Activated CD4-positive, alpha-beta T cell treated with anti-CD3 and anti-CD28 coated beads, Interleukin-2, amount 50 U/mL, for 16 hours (primary cell): ENCODE measurements at places on chromosomes 3 and 15.

- peak; percentile 71 for DNase-seq
These were observed 21.3 kb downstream of the LRIG1 start for GRCh38 chr3:66479532-66479947.

DNA sequence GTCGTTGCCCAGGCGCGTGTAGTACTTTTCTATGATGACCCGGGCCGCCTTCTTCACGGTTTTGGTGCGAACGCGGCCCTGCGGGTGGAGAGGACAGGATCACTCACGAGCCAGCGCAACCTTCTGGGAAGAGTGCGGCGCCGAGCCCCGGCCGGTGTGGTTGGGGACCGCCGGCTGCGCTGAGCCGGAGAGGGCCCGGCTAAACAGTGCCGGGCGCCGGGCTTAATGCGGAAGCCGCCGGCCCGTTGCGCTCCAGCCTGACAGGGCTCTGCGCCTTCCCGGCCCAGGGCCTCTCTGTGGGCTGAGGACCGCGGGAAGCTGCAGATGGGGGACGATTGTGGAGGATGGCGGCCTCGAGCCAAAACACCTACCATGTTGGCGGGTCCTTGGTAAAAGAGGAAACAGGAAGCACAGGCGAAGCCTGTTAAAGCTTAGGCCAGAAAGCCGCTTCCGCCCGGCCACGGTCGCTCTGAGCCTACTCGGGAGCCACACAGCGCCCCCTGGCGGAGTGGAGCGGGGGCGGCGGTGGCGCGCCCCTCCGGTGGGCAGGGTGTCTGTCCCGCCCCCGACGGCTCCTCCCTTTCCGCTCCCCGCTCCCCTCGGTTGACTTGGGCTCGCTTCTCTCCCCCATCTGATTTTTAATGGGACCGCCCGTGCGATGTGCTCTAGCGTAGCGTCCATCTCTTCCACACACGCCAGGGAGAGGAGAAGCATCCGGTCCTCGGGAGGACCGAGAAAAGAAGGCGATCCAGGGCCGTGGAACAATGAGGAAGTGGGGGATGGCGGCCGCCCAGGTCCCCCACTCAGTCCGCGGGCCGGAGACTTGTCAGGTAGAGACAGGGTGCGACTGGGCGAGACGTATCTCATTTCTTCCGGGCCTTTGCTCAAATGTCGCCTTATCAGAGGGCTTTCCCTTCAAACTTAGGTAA, at the start of gene RPS17:
TSS of gene RPS17 (minus strand) at position 403 of the 929 bp plus-strand sequence. CDS start at position 374, 29 bp downstream.
- DNase-seq = peak; percentile 97

DNA sequence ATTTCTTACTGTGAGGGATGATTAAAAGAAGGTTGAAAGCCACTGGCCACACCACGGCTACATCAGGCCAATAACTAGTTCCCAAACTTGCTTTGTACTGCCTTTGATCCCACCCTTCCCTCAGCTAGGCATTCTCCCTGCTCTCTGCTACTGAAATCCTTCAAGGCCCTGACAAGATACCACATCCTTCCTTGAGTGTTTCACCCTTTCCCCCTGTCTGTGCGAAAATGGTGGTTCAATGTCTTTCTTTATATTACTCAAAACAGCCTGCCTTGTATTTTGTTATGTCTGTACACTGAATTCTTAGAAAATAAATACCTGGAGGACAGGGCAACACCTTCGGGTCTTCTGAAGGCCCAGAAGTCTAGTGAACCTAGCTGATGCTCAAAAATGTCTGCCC, 932 bp upstream of the VPS8 start:
- DNase-seq = peak; percentile 76

GRCh38 chr3:28989646-28990089, 291.2 kb upstream of the RBMS3 start:
- DNase-seq = peak; percentile 23

DNA sequence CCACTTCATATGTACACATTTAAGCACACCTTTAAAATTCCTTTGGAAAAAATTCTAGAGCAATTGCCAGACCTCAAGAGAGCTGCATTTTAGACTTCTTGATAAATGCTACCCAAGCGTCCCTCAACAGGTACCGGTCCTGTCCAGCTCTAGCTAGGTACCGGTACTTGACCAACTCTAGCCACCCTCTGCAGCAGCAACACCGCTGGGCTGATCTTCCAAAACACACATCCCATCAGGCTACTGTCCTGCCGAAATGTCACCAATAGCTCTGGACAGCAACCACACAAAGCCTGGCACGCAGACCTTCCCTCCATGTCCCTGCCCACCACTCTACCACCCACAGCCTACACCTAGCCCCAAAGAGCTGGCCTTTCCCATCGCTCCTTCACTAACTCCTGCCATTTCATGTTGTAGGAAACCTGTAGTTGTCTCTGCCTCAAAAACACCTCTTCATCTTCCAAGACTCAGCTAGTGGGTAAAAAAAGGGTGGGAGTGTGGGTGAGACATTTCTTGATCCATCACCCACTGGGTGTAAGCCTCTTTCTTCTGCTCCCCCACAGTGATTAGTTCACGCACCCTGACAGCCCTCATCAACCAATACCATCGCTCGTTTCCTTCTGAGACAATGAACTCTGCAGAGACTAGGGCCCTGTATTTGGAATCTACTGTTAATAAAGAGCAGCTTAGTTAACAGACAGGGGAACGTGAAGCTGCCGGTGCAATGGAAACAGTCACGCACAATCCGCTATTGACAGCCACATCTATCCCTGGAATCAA, 6.8 kb downstream of the CHSY1 start:
- DNase-seq = no peak

GRCh38 chr3:127152684-127153505, 40.0 kb upstream of the PRR23E start:
- DNase-seq = no peak

DNA sequence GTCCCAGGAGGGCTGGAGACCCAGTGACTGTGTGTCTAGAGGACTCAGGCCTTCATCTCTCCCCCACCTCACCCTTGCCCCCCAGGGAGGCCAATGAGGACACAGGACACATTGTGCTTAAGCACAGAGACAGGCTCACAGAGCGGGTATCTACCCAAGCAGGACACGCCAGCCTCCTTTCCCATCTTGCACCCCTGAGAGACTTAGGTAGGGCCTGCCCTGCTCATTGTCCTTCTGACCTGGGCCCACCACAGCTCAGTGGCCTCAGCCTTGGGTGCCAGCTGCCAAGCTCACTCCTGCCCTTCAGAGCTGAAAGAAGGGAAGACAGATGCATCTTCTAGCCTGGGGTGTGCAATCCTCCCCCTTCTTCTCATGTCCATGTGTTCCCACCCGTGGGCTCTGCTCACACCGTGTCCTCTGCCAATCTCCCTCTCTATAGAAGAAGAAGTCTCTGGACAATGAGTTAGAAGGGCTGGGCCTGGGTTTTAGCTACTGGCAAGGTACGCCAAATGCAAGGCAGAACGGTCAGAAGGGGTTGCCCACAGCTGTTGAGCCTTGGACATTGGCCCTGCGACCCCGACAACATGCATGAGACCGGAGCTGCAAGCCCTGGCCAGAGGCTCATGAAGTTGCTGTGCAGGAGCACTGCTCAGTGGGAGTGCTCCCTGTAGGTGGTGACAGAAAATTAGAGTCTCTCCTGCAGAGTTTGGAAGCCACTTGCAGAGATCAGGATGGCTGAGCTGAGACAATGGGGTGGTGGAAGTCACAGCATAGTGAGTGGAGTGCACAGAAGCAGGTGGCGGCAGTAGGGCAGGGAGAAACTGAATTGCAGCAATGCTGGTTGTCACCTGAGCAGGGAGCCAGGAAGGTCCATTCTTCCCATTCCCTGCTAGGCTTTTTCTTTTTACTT, 32.8 kb downstream of the ACSBG1 start:
- no peak for DNase-seq

- no peak for DNase-seq
These were observed 10.9 kb upstream of the CHAC1 start for GRCh38 chr15:40942337-40942854.

DNA sequence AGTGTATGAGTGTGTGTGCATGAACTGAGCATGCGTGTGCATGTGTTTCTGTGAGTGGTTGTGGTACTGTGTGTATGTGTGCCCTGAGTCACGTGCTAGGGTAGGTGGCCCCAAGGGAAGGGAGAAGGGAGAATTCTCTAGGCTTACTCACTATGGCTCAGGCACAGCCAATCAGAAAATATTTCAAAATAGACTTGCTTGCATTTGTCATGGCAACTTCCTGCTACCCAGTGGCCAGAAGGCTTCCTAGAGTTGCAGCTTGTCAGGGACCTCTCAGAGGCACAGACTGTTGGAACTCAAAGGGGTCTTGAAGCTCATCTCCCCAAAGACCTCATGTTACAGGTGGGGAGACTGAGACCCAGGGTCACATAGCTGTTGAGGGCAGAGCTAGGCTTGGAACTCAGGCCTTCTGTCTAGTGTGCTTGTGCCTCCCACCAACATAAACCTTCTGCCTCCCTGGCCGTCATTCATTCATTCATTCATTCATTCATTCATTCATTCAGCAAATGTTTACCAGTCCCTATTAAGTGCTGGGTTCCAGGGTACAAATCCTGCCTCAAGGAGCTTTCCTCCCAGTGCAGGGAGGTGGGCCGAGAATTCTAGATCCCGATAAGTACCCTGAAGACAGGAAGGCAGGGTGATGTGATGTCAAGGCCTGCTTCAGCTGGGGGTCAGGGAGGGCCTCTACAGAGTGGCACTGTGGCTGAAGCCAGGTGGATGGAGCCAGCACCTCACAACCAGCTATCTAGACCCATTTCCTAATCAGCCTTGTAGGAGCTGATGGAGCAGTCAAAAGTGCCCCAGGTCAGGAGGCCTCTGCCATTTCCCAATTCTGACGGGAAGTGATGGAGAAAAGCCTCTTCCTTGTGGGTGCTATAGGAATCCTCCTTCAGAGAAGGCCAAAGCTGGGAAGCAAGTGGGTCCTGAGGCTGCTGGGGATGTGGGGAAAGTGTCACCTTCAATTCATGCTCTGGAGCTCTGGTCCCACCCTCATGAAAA, 10.9 kb upstream of the RFT1 start:
- no peak for DNase-seq

- no peak for DNase-seq
These were observed 18.3 kb downstream of the EHD4 start for GRCh38 chr15:41954036-41954435.

GRCh38 chr15:82298520-82298919, 35.9 kb downstream of the SAXO2 start:
- DNase-seq = peak; percentile 43

- DNase-seq = no peak
These were observed 18.1 kb downstream of the FAM81A start for GRCh38 chr15:59456114-59456513.

DNA sequence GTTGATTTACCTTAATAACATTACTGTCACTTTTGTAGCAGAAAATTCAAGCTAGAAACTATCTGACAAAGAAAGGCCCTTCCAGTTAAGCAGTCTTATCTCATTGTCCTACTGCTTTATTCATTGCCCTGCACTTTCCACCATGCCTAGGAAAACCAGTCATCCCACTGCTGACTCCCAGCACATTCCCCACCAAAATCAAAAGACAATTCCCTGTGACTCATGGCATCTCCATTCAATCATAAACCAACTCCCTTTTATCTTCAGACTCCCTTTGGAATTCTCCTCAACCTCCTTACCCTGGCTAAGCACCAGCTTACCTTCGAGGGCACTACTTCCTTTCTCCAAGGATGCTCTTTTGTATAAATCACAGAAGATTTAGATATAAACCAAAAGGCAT, 184.3 kb downstream of the PLCH1 start:
- no peak for DNase-seq

- DNase-seq = peak; percentile 58
These were observed 59.7 kb upstream of the KBTBD8 start for GRCh38 chr3:66938338-66938963.

- no peak for DNase-seq
These were observed 9.0 kb upstream of the PIK3R4 start for GRCh38 chr3:130755666-130756065.

DNA sequence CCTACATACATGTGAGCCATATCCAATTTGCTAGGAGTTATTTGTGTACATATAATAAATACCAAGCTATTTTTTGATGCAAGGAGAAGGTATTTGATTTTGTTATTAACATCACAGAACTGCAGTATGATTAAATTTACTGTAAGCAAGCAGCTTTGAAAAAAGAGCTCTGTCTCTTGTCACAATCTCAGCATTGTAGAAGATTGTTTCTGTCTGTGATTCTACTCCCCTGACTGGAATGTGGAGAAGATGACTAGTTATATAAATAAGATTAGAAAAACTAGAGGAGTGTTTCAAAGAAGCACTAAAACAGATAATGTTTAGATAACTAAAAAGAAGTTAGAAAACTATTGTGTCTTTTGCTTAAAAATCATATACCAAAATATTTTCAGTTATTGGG, 17.1 kb upstream of the DCBLD2 start:
- no peak for DNase-seq

GRCh38 chr15:82985688-82986441, at the start of gene RAMAC:
Gene RAMAC, plus strand, starts transcription at chr15:82986210. Its CDS starts 2,809 bp downstream, at chr15:82989019.
- DNase-seq = peak; percentile 93

GRCh38 chr3:138829886-138830510, 4.7 kb downstream of the PIK3CB start:
- DNase-seq = no peak

DNA sequence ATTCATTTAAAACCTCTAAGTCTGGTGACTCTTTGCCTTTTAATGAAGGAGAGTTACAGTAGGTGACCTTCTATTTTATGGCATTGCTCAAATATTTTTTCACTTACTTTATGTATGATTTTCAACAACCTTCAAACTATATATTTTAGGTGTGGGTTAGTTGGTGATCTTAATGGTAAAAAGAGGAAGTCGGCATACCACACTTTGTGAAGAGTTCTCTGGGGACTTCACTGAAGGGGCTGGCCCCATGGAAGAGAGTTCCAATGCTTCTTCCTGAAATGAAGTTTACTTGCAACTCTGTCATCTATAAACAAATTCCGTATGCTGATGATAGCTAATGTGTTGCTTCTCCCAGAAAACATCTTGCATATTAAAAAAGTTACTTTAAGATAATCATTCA, 647.0 kb upstream of the SGO1 start:
- DNase-seq = no peak

DNA sequence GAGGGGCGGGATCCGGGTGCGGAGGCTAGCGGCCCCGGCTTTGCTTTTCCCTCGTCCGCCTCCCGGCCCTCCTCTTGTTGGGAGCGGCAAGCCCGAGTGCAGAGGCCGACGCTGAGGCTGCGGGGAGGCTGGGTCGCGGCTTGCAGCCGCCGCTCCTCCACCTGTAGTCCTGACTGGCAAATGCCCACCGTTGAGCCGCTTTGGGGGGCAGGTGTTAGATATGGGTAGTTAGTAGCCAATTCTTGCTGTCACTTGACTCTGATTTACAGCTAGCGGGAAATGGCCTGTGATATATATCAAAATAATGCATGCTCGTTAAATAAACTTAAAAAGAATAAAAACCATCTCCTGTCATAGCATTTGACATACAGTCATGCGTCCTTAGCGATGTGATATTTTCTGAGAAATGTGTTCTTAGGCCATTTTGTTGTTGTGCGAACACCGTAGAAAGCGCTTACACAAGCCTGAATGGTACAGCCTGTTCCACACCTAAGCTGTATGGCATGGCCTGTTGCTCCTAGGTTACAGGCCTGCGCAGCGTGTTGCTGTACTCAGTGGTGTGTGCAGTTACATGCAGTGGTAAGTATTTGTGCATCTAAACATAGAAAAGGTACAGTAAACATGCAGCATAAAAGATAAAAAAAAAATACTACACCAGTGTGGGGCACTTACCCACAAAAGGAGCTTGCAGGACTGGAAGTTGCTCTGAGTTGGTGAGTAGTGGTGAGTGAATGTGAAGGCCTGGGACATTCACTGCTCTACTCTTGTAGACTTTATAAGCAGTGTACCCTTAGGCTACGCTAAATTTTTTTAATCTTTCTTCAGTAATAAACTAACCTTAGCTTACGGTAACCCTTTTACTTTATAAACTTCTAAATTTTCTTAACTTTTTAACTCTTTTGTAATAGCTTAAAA, 873 bp downstream of the CAPN7 start:
- peak; percentile 43 for DNase-seq

GRCh38 chr15:62889734-62890505, 152.6 kb upstream of the TPM1 start:
- DNase-seq = no peak

- no peak for DNase-seq
These were observed 119.1 kb upstream of the PLCL2 start for GRCh38 chr3:16765661-16766060.
